Kasumi-1 (cell line): ENCODE measurements at places on chromosomes 3 and 15.
A peak's percentile ranks its signal among the peaks of the same experiment; 100 is the strongest.

DNA sequence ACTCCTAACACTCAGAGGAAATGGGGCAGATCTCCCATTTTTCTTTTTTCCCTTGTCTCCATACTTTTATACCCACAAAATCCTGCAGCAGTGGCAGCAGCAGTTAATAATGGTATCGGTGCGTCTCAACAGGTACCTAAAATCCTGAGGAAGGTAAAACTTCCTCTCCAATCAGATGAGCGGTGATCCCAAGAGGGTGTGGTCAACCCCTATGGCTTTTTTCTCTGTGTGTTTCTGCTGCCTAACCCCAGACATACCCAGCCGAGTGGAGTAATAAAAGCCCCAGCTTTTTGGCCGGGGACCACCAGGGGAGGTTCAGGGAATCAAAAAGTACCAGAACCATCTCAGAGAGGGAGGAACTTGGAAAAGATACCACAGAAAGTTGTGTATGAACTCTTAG, 9.1 kb downstream of the GK5 start:
- DNase-seq, result no peak

DNA sequence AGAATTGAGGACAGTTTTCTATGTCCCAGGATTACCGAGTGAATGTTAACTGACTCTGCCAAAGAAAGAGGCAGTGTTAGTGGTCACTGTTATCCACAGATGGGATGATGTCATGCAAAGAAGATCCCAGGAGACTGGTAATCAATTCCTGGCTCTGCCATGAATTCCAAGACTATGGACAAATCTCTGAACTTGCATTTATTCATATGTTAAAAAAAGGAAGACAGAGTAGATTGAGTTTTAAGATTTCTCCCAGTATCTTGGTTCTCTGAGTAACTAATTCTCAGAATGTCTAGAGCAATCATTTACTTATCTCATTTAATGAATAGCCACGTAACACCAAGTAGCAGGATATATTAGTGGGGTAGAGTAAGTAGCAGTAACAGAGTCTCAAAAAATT, 11.5 kb upstream of the MAP3K13 start:
- no peak for DNase-seq

DNA sequence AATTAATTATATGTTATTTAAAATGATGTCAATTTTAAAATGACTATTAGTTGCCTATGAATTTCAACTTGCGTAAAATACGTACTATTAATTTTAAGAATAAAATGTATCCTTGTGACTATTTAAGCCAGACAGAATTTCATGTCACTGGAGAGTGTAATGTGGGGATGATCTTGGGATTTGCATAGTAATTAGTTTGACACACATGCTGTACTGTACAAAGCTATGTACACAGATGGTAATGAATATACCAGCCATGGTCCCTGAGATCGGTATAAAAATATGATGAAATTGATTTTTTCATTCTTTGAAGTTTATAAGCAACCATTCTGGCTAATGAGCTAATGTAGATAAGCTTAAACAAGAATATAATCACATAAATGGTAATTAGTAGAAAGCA, 134.4 kb upstream of the ROBO1 start:
- DNase-seq, result no peak

- no peak for DNase-seq
Measured at GRCh38 chr3:125460233-125460632, 59.8 kb downstream of the SNX4 start.

- no peak for DNase-seq
Measured at GRCh38 chr3:111932946-111933345, 45.9 kb upstream of the ABHD10 start.

GRCh38 chr3:167318996-167319615, 61.0 kb downstream of the ZBBX start:
- DNase-seq, result peak; percentile 80

GRCh38 chr15:54564166-54564565, 585.9 kb downstream of the UNC13C start:
- DNase-seq, result peak; percentile 66

DNA sequence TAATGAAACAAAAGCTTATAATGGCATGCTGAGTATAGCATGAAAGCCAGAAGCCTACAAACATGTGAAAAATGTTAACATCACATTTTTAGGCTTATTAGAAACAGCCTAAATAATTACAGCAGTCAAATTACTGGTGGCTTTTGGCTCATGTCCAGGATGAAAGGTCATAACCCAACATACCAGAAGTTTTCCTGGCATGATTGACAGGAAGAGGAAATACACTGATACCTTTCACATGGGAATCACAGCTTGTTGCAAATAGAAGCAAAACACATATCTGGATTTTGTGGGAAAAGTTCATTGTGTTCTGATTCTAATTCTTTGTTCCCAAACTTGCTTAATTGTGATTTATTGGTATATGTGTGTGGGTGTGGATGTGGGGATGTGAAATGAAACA, 393.5 kb upstream of the ARRDC4 start:
- DNase-seq, result no peak

- DNase-seq, result no peak
Measured at GRCh38 chr3:195809291-195809785, 2.4 kb downstream of the MUC4 start.

DNA sequence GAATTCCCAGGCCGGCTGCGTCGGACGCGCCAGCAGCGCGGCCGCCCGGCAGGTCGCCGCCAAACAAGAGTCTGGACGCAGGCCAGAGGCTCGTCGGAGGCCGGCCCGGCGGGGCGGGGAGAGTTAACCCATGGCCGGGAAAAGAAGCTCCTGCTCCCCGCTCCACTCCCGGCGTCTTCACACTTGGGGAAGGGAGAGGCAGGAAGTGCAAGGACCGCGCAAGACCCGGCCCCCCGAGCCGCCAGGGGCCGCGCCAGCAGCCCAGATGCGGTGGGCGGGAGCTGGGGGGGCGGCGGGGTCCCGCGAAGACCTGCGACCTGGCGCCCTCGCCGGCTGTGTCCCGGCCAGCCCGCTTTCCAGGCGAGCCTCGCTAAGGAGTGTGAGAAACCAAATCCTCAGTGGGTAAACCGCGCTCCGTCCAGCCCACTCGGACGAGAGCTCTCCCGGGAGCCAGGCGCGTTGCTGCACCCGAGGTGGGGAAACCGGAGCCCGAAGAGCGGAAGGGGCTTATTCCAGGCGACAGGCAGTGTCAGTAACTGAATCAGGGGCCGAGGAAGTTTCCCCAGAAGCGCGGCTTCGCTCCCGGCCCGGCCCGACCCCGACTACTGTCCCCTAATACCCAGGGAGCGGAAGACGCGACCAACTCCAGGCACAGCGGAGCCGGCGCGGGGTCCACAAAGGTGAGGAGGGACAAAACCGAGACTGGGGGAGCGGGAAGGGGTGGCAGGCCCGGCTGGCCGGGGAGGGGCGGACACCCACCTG, 721 bp downstream of the ADAMTS7 start:
- DNase-seq, result peak; percentile 16

DNA sequence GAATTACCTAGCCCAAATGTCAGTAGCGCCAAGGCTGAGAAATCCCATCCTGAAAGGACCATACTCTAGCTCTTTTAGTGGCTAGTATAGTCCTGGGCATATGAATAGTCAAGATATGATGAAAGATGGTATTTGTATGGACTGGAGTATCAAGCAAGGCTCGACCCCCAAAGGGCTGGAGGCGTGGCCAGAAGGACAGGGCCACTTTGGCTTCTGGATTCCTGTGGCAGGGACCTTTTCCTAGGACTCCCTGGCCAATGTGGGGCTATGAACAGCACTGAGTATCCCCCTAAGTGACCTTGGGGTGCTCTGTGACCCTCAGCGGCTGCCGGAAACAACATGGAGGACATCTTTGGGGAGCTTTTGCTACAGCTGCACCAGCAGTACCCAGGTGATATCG, 6.0 kb downstream of the MPI start:
- no peak for DNase-seq

GRCh38 chr3:172186607-172187006, 147.2 kb downstream of the FNDC3B start:
- no peak for DNase-seq

- no peak for DNase-seq
Measured at GRCh38 chr3:182906036-182906435, 74.3 kb downstream of the DCUN1D1 start.

GRCh38 chr15:33860754-33861153, 107.5 kb upstream of the CHRM5 start:
- no peak for DNase-seq

DNA sequence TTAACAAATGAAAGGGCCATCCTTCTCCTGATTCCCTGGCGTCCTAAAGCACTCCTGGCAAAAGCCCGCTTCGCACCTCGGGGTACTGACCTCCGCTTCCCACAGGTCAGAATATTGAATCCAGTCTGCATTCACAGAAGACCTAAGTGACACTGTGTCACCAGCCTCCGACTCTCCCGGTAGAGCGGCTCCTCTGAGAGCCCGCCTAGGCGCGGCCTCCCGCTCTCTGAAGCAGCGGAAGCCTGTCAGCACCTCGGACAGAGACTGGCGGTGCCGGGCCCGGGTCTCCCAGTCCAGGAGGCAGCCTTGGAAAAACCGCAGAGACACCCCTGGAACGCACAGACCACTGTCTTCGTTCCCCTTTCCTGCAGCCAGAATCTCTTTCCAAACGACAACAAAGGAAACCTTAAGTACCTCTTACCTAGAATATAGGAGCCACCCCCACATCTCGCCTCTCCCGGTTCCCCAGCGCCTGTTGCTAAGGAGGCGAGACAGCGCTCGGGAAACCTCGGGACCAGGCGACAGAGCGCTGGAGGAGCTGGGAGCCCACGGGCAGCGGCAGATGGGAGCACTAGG, 1.2 kb downstream of the GABRB3 start:
- DNase-seq, result no peak

GRCh38 chr3:134797057-134797740, 2.1 kb downstream of the EPHB1 start:
- no peak for DNase-seq

DNA sequence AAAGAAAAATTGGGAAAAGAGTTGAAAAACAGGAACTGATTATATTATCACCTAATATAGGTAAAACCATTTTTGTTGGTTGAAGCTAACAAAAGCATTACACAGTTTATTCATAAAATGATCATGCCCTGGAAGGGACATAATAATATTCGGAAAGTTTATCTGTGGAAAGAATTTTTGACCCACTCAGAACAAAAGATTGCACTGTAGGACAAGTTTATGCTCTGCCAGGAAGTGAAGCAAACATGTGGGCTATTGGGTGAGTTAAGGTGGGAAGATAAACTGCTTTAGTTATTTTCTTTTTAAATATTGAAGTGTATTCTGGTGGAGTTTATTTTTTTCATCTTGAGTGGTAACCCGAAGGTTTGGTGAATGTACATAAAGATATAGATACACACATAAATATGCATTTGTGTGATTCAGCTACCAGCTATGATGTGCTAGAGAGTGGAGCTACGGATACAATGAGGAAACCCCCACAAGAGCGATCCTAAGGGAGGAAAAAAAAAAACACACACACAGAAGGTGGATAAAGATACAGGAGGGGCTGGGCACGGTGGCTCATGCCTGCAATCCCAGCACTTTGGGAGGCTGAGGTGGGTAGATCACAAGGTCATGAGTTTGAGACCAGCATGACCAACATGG, 506.4 kb upstream of the THBS1 start:
- DNase-seq, result no peak

- DNase-seq, result no peak
Measured at GRCh38 chr3:100947119-100947518, 46.1 kb downstream of the ABI3BP start.

- DNase-seq, result no peak
Measured at GRCh38 chr15:70579766-70580165, 183.6 kb downstream of the UACA start.

DNA sequence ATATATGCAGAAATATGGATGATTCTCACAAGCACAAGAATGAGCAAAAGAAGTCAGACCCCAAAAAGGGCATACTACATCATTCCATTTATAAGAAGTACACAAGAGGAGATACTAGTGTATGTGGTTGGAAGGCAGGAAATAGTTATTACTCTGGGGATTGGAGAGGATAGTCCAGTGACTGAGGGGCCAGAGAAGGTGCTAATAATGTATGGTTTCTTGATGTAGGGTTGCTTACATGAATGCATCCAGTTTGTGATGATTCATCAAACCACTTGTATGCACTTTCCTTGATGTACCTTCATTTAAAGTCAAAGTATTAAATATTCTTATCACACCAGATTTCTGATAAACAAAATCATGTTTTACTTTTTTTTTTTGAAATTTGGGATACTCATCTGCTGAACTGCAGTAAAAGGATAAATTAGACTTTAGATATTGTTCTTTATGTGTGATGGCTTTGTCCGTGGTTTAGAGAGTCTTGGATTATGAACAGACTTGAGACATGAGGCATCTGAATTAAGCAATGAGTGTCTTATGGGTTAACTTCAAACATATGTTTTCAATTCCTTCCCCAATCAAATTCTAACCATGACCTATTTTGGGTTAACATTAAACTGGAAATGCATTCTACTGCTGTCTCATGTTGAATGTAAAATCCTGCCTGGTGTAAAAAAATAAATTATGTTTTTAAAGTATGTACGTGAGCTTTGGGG, 171.2 kb downstream of the SEMA6D start:
- no peak for DNase-seq

DNA sequence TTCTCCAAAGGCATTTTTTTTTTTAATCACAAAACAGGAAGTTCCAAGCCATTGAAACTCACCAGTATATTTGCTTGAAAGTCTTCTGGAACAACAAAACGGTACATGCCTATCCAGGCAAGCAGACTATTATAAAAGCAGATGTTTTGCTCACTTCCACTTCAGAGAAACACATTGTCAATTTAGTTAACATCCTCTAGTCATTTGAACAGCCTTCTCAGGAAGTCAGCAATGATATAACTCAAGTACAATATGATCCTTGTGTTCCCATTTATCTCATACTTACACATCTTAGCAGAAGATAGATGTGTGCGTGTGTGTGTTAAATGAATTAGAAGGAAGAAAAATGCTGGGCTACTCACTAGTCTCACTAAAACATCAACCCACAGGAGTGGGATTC, 30.4 kb downstream of the MECOM start:
- DNase-seq, result no peak

DNA sequence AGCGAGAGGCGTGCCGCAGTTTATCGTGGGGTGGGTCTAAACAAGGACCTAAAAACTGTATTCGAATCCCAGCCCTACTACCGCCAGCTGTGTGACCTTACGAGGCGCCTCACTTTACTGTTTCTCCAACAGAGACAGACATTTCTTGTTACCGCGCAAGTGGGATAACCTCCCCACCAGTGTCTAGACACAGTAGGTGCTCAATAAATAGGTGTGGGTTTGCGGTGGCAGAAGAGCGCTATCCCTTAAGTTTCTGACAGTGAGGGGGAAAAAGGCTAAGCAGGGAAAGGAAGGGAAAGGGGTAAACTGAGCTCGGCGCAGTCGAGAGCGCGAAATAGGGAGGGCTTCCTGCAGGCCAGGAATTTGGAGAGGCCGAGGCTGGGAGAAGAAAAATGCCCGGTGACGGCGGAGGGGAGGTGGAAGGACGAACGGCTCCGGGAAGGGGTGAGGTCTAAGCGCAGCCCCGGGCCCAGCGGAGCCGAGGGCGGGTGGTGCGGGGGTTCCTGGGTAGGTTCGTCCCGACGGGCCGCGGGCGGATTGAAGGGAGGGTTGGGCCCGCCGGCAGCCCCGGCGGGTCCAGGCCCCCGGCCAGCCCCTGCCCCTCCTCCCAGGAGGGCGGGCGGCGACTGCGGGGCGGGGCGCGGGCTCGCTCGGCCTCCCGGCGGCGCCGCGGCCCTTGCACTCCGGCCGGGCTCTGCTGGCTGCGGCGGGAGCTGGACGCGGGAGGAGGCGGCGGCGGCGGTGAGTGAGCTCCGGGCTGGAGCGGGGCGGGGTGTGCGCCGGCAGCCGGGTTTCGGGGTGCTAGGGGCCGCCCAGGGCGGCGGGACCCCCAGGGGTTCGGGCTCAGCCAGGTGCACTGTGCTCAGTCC, at the start of gene CGNL1:
CGNL1 (plus strand) TSS at position 679 of the 869 bp plus-strand sequence. CDS start 61,495 bp downstream, outside the sequence.
- DNase-seq, result no peak
